D341Med (cell line): ENCODE measurements at places on chromosomes 3 and 15.
A peak's percentile ranks its signal among the peaks of the same experiment; 100 is the strongest.

DNA sequence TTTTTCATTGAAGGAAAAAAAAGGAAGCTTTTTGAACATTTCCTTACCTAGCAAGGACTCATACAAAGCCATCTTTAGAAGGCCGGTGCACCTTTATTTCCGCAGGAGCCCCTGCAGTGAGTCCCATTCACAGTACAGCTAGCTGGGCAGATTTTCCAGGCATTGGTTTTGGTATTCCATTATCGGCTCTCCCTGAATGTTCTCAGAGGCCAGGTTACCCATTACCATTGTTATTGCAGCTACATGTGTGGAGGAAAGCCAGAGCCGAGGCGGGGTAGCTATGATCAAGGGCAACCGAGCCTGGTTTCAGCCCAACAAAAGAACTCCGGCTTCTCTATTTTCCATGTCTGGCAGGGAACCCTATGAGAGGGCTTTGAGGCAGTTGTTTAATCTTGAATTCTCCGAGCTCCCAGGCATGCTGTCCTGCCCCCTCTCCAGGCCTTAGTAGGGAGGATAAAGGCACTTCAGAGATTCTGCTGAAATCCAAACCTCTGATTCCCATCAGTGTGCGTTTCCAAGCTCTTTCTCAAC, 100.3 kb downstream of the LRRK1 start:
- no peak for DNase-seq

- no peak for DNase-seq
These were observed 142.8 kb upstream of the PLSCR5 start for GRCh38 chr3:146747928-146748327.

- DNase-seq, result no peak
These were observed 66.9 kb upstream of the DCBLD2 start for GRCh38 chr3:98968347-98968746.

DNA sequence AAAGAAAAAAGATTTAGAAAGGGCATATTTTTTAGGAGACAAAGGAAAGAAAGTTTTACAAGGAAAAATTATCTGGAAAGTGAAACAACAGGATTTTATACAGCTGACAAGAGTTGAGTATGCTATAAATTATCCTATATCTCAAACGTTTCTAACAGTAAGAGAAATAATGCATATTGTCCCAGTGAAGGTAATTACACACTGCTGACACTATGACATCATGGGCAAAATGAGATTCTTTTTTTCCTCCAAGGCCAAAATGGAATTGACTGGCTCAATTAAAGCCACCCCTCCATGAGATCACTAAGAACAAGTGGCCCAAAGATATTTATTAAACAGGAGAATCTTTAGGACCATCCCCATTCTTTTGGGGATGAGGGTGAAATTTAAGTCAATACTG, 72.0 kb upstream of the CDIN1 start:
- no peak for DNase-seq

- no peak for DNase-seq
These were observed 55.1 kb downstream of the WDR76 start for GRCh38 chr15:43881944-43882343.

GRCh38 chr3:138397983-138398382, 36.4 kb upstream of the ESYT3 start:
- DNase-seq, result no peak

DNA sequence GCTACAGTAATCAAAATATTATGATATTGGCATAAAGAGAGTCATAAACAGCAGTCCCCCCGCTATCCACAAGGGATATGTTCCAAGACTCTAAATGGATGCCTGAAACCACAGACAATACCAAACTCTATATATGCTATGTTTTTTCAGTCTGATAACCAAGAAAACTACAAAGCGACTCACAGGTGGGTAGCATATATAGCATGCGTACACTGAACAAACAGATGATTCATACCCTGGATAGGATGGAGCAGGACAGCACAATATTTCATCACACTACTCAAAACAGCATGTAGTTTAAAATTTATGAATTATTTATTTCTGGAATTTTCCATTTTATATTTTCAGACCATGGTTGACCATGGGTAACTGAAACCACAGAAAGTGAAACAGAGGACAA, 87.0 kb upstream of the PPP2R3A start:
- DNase-seq, result no peak

GRCh38 chr3:19215427-19215826, 67.1 kb downstream of the KCNH8 start:
- DNase-seq, result no peak

- no peak for DNase-seq
These were observed 9.7 kb downstream of the TRPM7 start for GRCh38 chr15:50676799-50677483.

- no peak for DNase-seq
These were observed 401 bp downstream of the ZSCAN29 start for GRCh38 chr15:43370310-43370974.

GRCh38 chr3:56694867-56695683, 12.0 kb upstream of the TASOR start:
- DNase-seq, result no peak

- no peak for DNase-seq
These were observed 469.3 kb upstream of the CDIN1 start for GRCh38 chr15:36109943-36110658.

DNA sequence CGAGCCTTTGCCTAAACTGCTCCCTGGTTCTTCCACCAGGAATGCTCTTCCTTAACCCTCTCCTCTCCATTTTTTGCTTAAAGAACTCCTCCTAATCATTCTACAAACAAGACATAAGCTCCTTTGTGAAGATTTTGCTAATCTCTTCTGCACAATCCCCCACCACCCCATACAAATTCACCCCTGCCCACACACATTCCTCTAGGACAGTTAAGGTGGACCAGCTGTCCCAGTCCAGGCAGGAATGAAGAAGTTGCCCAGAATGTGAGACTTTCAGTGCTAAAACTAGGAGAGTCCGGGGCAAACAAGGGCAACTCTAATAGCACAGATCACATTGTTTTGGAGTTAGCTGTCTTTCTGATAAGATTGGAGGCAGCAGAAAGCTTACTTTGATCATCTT, 13.9 kb upstream of the FAM174B start:
- DNase-seq, result peak; percentile 59

DNA sequence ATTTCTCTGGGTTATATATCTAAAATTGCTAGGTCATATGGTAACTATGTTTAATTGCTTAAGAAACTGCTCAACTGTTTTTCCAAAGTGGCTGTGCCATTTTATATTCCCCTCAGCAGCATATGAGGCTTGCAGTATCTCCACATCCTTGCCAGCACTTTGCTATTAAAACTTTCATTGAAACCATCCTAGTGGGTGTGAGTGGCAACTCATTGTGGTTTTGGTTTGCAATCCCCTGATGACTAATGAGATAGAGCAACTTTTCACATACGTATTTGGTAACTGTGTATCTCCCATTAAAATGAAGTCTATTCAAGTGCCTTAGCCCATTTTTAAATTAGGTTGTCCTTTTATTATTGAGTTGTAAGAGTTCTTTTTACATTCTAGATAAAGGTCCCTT, 17.3 kb downstream of the KPNA1 start:
- no peak for DNase-seq

- peak; percentile 91 for DNase-seq
These were observed at the start of gene NMNAT3 for GRCh38 chr3:139677388-139678155. NMNAT3 (minus strand) TSS chr3:139677972; CDS start chr3:139627724, 50,248 bp downstream.

- DNase-seq, result no peak
These were observed 103.0 kb upstream of the NAALADL2 start for GRCh38 chr3:174755833-174756829.

DNA sequence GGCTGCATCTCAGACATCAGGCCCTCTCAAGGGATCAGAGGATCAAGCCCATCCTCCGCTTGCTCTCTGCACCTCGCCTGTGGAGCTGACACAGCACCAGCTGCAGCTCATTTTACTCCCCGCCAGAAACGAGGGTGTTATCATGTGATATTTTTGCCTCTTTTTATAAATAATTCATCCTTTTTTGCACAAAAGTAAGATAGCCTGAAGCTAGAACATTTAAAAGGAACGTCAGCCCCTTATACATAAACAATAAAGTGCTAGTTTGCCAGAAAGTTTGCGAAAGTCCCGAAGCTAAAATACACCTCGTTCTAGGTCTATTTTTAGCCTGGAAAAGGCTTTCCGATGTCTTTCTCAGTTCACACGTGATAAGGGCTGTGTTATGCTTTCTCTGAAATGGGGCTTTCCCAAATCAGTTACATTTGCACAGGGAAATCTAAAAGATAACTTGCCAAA, 9.6 kb upstream of the FAM174B start:
- DNase-seq, result peak; percentile 56
